ENCODE measurements at places on chromosomes 3 and 15. TPM values are rescaled to one million over a fixed set of nuclear protein-coding genes. Genes with fewer than 3 reads are reported as not detected.
A peak's percentile ranks its signal among the peaks of the same experiment; 100 is the strongest.

The CCDC9B gene
- 19.7 TPM for total RNA-seq

The RTP3 gene
- total RNA-seq, result not detected

The FES gene
- total RNA-seq, result 9.7 TPM

The UBR1 gene
- 48.9 TPM for total RNA-seq

The GOLGA8T gene
- total RNA-seq, result not detected

DNA sequence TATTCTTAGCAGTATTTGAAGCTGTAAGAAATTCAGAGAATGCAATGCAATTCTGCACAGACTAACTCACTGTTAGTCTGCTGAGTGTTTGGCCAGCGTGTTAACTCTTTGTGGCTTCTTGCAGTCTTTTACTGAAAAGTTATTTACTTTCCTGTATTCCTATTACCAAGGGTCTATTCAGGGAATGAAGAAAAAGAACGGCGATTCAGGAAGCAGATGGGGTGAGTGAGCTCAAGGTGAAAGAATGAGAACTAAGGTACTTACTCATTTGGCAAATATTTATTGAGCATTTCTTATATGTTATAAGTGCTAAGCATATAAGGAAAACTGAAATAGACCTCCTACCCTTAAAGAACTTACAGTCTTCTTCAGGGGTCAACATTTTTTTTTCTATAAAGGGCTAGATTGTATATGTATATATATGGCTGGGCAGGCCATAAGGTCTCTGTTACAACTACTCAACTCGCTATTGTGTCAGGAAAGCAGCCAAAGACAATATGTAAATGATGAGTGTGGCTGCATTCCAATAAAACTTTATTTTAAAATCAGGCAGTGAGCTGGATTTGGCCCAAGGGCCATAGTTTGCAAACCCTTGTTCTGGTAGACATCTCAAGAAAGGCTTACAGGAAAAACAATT, 271.9 kb upstream of the GADL1 start:
- DNase-seq, result peak; percentile 84

GRCh38 chr3:194872669-194872977, 186.9 kb downstream of the FAM43A start:
- DNase-seq, result peak; percentile 83

DNA sequence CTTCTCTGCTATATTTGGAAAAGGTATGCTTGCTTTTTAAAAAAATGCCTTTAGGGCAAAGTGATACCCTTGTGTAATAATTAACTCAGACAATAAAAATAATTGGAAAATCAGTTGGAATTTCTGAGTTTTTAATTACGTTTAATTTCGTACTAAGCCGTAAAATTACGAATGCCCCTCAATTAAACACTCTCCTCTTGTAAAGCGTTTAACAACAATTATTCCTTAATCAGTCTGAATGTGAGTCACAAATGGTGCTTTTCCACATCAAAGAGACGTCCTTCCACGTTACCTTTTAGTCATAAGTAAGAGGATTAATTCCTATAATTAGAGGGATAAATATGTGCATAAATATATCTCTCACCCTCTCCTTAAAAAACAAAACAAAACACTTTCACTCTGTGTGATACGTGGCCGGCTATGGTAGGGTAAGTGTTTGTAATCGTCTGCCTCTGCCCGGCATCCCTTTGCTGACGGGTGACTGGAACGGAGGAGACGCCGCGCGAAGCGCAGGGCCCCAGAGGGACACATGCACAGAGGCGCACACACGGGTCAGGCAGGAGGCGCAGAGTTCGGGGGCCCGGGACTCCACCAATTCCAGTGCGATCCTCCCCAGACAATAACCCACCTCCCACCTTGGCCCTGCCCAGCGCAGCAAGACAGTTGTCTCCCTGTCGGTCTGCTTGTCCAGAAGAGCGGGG, 9.7 kb upstream of the MEIS2 start:
- DNase-seq, result no peak

DNA sequence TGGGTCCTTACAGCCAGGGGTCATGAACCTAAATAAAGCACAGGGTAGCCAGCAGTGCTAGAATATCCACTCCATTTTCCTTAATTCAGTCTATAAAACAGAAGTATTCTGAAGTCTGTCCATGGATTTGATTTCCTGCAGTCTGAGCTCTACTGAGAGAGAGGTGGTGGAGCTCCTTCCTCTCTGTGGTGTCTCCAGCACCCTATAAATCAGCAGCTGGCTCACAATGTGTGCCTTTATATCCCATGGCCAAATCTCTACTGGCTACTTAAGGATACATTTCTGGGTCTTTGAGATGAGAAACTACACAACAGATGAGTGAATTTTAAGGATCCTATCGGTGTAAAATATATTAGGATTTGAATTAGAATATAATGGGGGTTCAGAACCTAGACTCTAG, 339.9 kb upstream of the RBMS3 start:
- DNase-seq, result no peak

- no peak for DNase-seq
These were observed 189.4 kb downstream of the MFSD1 start for GRCh38 chr3:158991146-158991705.

- no peak for DNase-seq
These were observed 84.9 kb downstream of the TIGIT start for GRCh38 chr3:114378760-114379159.

GRCh38 chr15:71646767-71647486, 163.4 kb upstream of the NR2E3 start:
- DNase-seq, result no peak

GRCh38 chr3:71010726-71011455, 572.6 kb downstream of the FOXP1 start:
- DNase-seq, result peak; percentile 31
